ENCODE measurements at places on chromosomes 3 and 15.

- DNase-seq, result no peak
Observed at GRCh38 chr3:130894986-130895280, 1.0 kb downstream of the ATP2C1 start.

DNA sequence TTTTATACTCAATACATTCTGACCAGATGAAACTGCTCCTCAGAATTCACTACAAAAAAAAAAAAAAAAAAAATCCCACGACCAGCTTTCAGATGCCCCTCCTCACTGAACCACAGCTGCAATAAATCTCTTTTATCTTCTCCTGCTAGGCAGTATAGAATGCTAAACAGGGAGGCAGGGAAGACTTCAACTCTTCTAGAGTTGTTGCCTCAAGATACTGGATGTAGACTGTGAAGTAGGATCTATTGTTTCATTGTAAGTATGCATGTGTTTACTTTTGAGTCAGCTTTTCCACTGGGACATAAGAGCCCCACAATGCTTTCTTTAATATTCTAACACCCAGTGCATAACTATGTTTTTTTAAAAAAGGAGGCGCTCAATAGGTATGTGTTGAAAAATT lies 401.4 kb downstream of the TBL1XR1 start:
- no peak for DNase-seq

DNA sequence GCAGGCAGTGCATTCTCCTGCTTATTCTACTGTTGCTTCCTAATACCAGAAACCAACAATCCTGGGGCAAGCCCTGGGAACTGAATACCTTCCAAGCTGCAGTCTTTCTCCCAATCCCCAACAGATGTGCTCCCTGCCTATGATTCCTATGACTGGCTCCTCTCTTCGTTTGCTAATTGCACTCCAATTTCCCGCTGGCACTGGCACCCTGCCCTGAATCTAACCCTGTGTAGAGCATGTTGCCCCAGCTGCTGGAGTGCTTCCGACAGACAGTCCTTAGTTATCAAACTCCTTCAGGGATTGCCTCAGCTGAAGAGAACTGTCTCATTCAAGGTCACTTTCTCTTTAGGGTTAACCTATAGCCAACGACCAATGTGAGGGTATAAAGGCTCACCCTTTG lies 214.1 kb downstream of the NECTIN3 start:
- no peak for DNase-seq

DNA sequence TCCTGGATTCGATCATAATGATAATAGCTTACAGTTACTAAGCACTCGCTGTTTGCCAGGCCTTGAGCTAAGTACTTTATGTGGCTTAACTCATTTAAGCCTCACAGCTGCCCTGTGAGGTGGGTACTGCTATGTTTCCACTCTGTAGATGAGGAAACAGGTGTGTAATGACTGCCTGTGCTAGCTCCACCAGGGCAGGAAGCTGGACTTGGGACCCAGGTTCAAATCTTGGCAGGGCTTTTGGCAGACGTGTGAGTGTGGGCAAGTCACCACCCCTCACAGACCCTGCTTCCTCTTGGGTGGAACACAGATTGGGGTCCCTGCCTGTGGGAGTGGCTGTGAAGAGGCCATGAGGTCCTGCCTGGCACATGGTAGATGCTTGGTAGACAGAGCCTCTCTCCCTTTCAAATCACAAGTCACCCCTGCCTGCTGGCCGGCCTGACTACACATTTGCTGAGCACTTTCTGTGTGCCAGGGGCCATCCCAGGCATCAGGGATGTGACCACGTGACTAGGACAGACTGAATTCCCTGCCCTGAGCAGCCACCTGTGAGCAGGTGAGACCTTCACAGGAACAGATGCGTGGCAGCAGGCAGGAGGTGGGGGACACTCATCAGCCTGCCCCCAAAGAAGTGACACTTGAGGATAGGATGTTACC lies 3.7 kb downstream of the EFCC1 start:
- no peak for DNase-seq

DNA sequence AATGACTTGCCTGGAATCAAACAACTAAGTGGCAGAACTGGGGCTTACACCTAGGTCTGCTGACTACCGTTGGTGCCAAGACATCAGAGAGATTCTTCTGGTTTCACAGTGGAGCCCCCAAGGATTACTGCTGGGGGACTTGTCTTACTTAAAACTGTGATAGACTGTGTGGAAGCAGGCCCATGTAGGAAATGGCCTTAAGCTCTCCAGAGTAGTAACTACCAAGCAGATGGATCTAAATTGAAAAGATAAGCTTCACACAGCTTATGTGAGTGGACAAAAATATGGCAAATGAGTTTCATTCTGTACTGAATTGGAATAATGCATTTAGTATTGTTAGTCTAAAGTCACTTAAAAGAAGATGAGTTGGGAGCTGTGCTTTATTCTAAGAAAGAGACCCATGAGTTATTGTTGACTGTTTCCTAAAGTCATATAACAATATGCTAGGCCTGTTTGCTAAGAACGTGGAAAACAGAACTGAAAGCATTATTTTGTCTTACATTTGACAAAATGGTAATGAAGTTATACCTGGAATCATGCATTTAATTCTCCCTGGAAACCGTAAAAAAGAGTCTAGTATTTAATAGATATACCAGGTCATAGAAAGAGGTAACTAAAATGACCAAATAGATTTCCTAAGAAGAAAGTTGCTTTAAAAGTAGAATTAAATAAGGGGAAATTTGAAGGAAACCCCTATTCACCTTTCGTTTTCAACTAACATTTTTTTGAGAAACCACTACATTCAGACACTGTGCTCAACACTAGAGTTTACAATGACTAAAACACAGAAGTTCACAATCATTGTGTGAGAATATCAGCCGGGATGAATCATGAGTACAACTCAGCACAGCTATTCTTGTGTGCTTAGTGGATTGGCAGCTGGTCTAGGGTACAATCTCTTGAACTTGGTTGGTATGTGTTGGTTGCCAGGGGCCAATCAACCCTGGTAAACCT lies 13.0 kb upstream of the MAPK6 start:
- DNase-seq, result no peak

DNA sequence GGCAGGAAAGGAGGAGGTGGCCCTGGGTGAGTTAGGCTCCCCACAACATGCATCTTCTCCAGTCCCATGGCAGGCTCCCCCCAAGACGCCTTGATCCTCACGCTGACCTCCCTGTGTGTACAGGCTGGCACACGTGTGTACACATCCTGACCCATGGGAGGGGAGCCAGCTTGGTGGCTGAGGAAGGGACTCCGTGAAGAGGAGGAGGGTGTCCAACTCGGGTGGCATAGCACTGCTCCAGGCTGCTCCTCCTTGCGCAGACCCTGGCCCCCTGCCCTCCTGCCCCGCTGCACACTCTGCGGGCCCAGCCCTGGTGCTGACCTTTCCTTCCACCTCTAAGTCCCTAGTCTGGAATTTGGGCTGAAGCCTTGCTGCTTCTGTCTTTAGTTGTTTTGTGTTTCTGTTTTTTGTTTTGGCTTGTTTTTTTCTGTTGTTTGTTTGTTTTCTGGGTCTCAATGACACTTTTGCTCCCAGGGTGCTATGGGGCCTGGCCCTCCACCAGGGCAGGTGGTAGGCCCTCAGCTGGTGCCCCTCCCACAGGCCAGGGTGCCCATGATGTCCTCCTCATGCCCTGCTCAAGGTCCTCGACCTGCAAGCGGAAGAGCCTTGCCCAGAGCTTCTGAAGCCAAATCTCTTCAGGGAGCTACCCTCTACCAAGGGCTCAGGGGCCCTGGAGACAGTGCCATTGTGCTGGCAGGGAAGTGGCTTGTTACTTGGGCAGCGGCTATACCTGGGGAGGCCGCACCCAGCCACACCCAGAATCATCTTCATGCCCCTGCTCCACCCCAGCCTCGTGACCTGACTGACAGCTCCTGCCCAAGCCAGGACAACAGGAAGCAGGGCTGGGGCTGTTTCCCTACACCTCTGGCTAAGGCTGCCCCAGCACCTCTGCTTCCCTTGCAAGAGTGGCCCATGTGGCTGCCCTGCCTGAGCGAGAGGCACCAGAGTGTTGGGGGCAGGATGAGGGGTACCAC lies 5.1 kb downstream of the EPHB3 start:
- DNase-seq, result no peak

- DNase-seq, result no peak
Observed at GRCh38 chr15:71231758-71232157, 116.5 kb downstream of the THSD4 start.

GRCh38 chr3:56810577-56811545 lies 9.1 kb upstream of the ARHGEF3 start:
- no peak for DNase-seq

- no peak for DNase-seq
Observed at GRCh38 chr3:79041621-79042020, 726.2 kb downstream of the ROBO1 start.

- no peak for DNase-seq
Observed at GRCh38 chr3:192906940-192907339, 10.7 kb downstream of the MB21D2 start.

DNA sequence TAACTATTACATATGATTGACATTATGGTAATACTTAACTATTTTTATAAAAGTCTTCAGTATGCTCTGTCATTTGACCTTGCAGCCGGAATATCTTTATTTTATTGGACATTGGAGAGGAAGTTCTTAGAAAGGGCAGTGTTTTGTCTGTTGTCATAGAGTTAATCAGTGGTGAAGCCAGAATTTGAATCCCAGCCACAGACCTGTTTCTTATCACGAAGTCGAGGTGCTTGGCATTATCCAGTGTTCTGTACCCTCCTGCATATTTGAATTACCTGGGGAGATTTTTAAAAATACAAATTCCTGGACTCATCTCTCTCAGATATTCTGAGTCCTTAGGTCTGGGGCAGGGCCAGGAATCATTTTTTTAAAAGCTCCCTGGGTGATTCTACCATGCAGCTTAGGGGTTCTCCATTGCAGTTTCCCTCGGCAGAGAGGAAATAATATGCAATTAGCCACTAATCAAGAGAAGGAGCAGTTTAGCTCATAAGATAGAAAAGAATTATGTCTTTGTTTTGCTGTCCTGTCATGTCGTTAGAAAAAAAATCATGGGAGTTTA lies 195.6 kb upstream of the CFAP20DC start:
- DNase-seq, result no peak

- DNase-seq, result no peak
Observed at GRCh38 chr3:23071758-23072157, 131.4 kb upstream of the UBE2E2 start.

GRCh38 chr15:99763827-99764226 lies 30.6 kb upstream of the LYSMD4 start:
- DNase-seq, result no peak

DNA sequence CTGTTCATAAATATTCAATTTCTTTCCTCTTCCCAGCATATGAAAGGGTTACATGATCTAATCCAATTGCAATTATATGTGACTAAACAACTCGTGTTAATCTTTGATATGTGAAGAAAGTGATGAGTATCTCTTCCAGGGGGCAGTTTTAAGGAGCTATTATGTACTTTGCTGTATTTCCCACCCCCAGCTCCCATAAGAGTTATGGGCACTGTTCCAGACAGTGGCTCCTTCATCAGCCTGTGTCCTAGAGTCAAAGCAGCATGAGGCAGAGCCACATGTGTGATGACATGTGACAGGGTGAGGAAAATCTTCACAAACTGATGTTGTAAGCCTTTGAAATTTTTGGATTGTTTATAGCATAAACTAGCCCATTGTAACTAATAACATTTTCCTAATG lies 315.4 kb downstream of the DIPK2A start:
- no peak for DNase-seq

DNA sequence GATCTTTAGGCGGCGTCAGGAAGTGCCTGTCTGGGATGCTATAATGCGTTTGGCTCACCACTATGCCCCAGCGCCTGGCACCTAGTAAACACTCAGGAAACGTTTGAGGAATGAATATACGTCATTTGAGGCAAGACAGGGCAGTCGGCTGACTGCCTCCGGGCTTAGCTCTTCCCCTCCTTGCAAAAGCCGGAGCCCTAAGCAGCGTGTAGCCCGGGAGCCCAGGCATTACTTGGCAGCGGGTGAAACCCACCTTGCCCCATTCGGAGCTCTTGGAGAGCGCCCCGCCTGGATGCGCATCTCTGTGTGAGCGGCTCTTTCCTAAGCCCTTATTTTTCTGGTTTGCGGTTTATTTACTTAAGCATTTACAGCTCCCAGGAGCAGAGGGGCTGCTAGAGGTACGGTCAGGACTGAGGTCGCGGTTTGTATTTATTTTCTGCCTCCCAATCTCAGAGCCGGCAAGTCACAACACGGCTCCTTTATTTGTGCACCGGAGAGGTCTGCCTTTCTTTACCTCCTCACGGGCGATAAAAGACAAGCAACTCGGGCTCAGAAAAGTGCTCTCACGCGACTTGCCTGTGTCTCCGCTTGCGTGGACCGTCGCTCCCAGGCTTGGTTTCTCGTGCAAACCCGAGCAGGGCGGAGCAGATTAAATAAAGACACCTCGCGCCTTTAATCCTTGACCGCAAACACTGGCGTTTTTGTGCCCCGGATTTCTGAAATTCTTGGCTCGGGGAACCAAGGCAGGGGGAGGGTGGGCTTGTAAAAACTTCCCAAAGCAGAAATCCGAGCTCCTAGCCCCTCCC lies 737 bp upstream of the ITPR1 start:
- peak; percentile 58 for DNase-seq

GRCh38 chr3:159237226-159237625 lies 435.4 kb downstream of the MFSD1 start:
- DNase-seq, result no peak

DNA sequence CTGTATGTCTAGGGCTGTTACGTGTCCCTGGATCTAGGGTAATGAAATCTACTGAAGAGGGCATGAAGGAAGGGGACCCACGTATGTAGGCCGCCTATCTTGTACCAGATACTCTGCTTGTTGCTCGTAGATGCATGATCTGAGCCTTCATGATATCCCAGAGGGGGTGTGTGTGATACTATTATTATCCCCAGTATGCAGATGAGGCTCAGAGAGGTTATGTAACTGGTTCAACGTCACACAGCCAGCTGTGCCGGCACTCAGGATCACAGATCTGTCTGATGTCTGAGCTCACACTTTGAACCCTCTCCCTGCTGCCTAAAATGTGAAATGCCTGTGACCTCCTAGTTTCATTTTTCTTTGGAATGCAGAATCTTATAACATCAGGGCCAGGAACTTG lies 36.2 kb upstream of the SEC13 start:
- DNase-seq, result no peak

DNA sequence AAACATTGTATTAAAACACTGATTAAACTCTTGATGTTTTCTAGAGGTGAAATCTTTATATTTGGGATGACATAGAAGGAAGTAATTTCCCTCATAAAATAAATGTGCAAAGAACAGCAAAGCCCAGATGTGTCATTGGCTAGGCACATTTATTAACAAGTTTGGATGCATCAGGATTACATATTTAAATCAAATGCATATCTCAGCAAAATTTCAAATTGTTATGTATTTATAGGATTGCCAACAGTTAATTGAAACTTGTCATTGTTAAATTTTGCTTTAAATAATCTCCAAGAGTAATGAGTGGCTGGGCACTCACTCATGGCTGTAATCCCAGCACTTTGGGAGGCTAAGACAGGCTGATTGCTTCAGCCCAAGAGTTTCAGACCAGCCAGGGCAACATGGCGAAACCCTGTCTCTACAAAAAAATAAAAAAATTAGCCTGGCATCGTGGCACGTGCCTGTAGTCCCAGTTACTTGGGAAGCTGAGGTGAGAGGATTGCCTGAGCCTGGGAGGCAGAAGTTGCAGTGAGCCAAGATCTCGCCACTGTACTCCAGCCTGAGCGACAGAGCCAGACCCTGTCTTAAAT lies 28.2 kb downstream of the ARIH1 start:
- DNase-seq, result no peak

Data from H54 (cell line).